ENCODE measurements at places on chromosomes 7 and 10. TPM values are rescaled to one million over a fixed set of nuclear protein-coding genes. Genes with fewer than 3 reads are reported as not detected.

DNA sequence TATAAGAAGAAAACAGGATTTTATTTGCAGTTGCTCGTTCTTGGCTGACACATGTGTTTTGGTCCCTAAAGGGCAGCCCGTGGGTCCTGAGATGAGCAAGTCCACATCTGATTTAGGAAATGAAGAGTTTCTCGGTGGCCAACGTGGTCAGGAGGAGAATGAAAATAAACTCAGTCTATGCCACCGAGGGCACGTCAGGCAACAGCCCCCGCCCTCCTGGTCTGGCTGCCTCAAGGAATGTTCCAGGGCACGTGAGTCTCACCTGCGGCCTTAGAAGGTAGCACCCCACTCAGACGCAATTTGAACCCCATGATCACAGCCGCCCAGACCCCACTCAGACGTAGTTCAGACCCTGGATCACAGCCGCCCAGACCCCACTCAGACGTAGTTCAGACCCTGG lies 197.2 kb downstream of the ADARB2 start:
- no peaks in the 10 kb centered on the region for H3K4me1 ChIP-seq
- DNase-seq = no peak
- H3K27ac ChIP-seq = peak overlapping the region; percentile 9
- no peak overlapping the region for H3K4me3 ChIP-seq
- no peaks in the 10 kb centered on the region for H3K27me3 ChIP-seq

DNA sequence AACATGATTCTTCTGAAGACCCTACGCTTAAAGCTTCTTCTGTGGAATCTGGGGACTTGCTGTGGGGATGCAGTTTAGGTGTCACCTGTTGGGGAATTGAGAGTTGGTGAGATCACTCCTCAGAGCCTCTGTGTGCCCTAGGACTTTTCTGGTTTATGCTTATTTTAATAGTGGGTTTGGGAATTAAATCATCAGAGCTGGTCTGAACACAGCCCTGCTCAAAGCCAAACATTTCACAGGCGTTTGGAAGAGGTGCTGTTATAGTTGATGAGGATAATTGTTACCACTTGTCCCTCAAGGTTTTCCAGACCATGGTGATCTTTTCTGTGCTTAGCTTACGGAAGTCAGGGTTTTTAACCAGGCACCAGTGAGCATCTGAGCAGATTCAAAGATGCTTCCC lies 106.1 kb downstream of the EBLN1 start:
- H3K27me3 ChIP-seq = peaks cover 15% of the 10 kb centered on the region
- H3K27ac ChIP-seq = no peak overlapping the region
- no peak overlapping the region for H3K4me3 ChIP-seq
- H3K36me3 ChIP-seq = no peaks in the 10 kb centered on the region

GRCh38 chr10:32317795-32318357 lies 29.1 kb downstream of the EPC1 start:
- H3K4me3 ChIP-seq = peak overlapping the region; percentile 50
- H3K36me3 ChIP-seq = peaks cover 31% of the 10 kb centered on the region
- peaks cover 90% of the 10 kb centered on the region for H3K4me1 ChIP-seq

Gene DLX6
- total RNA-seq = not detected

DNA sequence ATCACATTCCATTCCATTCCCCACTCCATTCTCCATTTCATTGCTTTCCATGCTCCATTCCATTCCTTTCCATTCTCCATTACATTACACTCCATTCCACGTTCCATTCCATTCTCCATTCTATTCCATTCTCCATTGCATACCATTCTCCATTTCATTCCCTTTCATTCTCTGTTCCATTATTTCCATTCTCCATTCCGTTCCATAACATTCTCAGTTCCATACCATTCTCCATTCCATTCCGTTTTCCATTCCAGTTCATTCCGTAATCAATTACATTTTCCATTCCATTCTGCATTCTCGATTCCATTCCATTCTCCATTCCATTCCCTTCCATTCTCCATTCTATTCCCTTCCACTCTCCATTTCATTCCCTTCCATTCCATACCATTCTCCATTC lies 86.4 kb downstream of the NSUN6 start:
- DNase-seq = no peak
- no peak overlapping the region for H3K4me3 ChIP-seq
- H3K27ac ChIP-seq = no peak overlapping the region
- no peaks in the 10 kb centered on the region for H3K27me3 ChIP-seq
- H3K4me1 ChIP-seq = no peaks in the 10 kb centered on the region
- H3K36me3 ChIP-seq = no peaks in the 10 kb centered on the region

- H3K4me3 ChIP-seq = no peak overlapping the region
- H3K4me1 ChIP-seq = peaks cover 31% of the 10 kb centered on the region
- H3K27me3 ChIP-seq = no peaks in the 10 kb centered on the region
These were observed 86.5 kb downstream of the OTUD1 start for GRCh38 chr10:23525406-23525805.

GRCh38 chr7:774161-775109 lies 47.4 kb upstream of the PRKAR1B start:
- peaks cover 44% of the 10 kb centered on the region for H3K36me3 ChIP-seq
- H3K4me3 ChIP-seq = no peak overlapping the region
- no peaks in the 10 kb centered on the region for H3K27me3 ChIP-seq
- no peak overlapping the region for H3K27ac ChIP-seq

GRCh38 chr10:133299224-133299623 lies 9.4 kb downstream of the TUBGCP2 start:
- DNase-seq = no peak
- peaks cover 3% of the 10 kb centered on the region for H3K4me1 ChIP-seq
- no peaks in the 10 kb centered on the region for H3K27me3 ChIP-seq
- no peak overlapping the region for H3K4me3 ChIP-seq
- H3K36me3 ChIP-seq = peaks cover 74% of the 10 kb centered on the region

GRCh38 chr7:100568896-100569844 lies 4.5 kb downstream of the SAP25 start:
- H3K27me3 ChIP-seq = no peaks in the 10 kb centered on the region
- peaks cover 42% of the 10 kb centered on the region for H3K4me1 ChIP-seq
- DNase-seq = peak; percentile 43
- H3K36me3 ChIP-seq = peaks cover 11% of the 10 kb centered on the region

GRCh38 chr10:86169506-86170254 lies 196.9 kb downstream of the GRID1 start:
- H3K4me3 ChIP-seq = no peak overlapping the region
- no peaks in the 10 kb centered on the region for H3K36me3 ChIP-seq
- no peaks in the 10 kb centered on the region for H3K27me3 ChIP-seq
- no peak for DNase-seq

- H3K27me3 ChIP-seq = peaks cover 1% of the 10 kb centered on the region
- H3K36me3 ChIP-seq = no peaks in the 10 kb centered on the region
These were observed 54.1 kb upstream of the ABI1 start for GRCh38 chr10:26914898-26915297.

GRCh38 chr7:7324698-7325097 lies 142.4 kb downstream of the C1GALT1 start:
- DNase-seq = no peak
- peaks cover 27% of the 10 kb centered on the region for H3K4me1 ChIP-seq
- no peaks in the 10 kb centered on the region for H3K36me3 ChIP-seq

DNA sequence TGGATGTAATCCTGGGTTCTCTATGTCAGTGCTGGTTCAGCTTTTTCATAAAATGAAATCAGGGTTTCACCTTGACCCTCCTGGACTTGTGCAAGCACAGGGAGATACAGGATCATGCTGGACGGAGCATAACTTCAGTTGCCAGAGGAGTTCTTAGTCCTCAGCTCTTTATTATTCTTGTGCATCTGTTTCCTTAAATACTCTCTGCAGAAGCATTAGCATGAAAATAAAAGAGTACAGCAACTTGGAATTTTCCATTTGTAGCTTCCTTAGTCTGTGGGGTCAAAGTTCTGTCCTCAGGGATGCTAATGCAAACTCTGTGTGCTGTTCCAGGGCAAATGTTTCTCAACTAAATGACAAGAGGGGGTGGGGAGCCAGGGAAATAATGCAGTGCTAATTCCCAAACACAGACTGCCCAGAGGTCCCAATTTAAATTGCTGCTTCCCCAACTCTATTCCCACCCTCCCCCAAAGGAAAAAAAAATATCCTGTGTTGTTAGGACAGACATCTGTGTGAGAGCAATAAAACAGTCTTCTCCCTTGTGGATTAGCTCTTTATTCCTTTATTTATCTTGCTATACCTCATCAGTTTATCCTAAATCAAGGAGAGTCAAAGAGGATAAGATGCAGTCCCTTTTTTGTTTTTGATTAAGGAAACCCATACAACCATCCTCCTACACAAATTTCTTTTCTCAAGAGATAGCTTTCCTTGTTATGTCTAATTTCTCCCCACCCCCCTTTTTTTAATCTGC lies 905.0 kb downstream of the LRMDA start:
- no peak overlapping the region for H3K4me3 ChIP-seq
- H3K27me3 ChIP-seq = no peaks in the 10 kb centered on the region
- no peaks in the 10 kb centered on the region for H3K36me3 ChIP-seq
- H3K27ac ChIP-seq = no peak overlapping the region
- DNase-seq = no peak

Gene RASSF4
- 2.5 TPM for total RNA-seq

DNA sequence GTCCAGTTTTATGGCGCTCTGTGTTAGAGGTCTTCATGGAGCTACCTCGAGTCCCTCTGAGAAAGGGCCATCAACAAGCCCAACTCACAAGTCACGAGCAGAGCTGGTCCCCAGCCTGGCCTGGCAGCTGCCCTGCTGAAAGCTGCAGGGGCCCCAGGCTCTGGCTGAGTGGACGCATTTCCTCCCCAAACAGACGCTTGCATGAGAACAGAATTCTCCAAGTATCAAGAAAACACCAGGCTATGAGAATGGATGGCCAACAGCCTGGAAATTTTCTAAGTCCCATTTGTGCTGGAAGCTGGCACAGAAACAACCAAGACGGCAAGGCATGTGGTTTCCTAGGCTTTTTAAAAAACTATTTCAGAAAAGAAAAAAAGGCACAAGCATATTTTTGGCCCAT lies 114.8 kb downstream of the FAM53B start:
- H3K36me3 ChIP-seq = peaks cover 31% of the 10 kb centered on the region
- no peaks in the 10 kb centered on the region for H3K27me3 ChIP-seq
- H3K27ac ChIP-seq = peak overlapping the region; percentile 95
- no peak for DNase-seq
- H3K4me3 ChIP-seq = peak overlapping the region; percentile 56
- H3K4me1 ChIP-seq = peaks cover 98% of the 10 kb centered on the region

DNA sequence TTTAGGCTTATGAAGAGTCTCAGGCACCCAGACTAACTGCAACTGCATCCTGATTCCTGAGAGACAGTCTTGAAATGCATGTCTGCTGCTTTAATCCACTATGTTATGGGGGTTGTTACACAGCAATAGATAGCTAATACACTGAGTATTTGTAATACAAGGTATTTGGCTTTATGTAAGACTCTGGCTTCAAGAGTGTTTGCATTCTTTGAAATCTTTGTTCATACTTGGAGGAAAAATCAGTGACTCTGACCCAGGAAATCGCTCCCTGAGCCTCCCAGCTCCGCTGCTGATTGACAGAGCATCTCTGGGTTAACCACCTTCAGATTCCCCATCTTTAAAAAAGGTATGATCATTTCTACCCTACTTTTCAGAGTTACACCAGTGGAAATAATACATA lies 133.9 kb downstream of the MTPAP start:
- H3K27ac ChIP-seq = no peak overlapping the region
- peaks cover 9% of the 10 kb centered on the region for H3K4me1 ChIP-seq
- H3K36me3 ChIP-seq = no peaks in the 10 kb centered on the region
- no peak overlapping the region for H3K4me3 ChIP-seq

DNA sequence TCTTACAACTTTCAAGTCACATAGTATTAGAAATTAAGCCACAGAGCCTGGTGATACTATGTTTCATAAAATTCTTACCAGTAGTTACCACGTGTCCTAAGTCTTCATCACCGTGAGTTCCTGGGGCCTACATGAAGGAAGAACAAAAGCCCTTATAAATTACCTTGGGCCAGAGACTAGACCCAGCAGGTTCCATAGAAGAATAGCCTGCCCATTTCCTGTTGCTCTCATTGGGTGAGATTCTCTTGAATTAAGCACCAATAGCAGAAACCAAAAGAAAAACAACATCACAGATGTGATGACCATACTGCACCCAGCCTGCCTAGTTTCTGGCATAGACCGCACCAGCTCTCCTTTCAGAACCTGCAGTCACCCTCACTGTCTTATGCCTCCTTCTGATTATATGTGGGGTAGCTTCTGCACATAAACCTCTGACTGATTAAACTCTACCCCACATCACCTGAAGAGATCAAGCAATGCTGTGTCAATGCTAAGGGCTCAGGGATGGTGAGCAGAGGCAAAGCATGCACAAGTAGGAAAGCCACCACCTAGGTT lies 18.0 kb upstream of the SEM1 start:
- H3K27ac ChIP-seq = no peak overlapping the region
- no peak for DNase-seq
- no peak overlapping the region for H3K4me3 ChIP-seq
- peaks cover 16% of the 10 kb centered on the region for H3K27me3 ChIP-seq

Gene TMEM229A
- not detected for total RNA-seq

DNA sequence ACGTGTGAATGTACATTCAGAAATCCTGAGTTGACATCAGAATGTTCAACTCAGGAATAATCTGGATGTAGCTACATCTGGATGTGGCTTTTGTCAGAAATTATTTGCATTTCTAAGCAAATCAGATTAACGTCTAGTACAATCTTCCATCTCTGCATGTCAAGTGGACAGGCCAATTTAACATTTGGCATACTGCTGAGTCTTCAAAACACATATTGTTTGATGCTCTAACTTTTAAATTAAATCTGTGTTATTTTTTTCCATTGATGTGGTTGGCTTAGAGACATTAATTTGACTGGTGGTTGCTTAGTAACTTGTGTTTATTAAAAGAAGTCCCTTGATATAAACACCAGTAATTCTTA lies 3.4 kb downstream of the STAMBPL1 start:
- H3K27me3 ChIP-seq = no peaks in the 10 kb centered on the region
- no peak for DNase-seq
- peak overlapping the region; percentile 76 for H3K4me3 ChIP-seq
- peaks cover 79% of the 10 kb centered on the region for H3K4me1 ChIP-seq

- no peak overlapping the region for H3K27ac ChIP-seq
- no peak for DNase-seq
- H3K4me3 ChIP-seq = no peak overlapping the region
- H3K4me1 ChIP-seq = peaks cover 20% of the 10 kb centered on the region
- no peaks in the 10 kb centered on the region for H3K27me3 ChIP-seq
These were observed 234.1 kb downstream of the PTEN start for GRCh38 chr10:88097536-88097935.

Gene SUN3
- total RNA-seq = not detected

Gene BMS1
- total RNA-seq = 24.6 TPM

- no peak overlapping the region for H3K27ac ChIP-seq
- H3K4me1 ChIP-seq = peaks cover 24% of the 10 kb centered on the region
- peaks cover 45% of the 10 kb centered on the region for H3K36me3 ChIP-seq
- no peak for DNase-seq
- no peaks in the 10 kb centered on the region for H3K27me3 ChIP-seq
- H3K4me3 ChIP-seq = no peak overlapping the region
These were observed 134.3 kb downstream of the GRK5 start for GRCh38 chr10:119341459-119342301.

Gene KLLN
- 2.6 TPM for total RNA-seq

Gene TAS2R60
- not detected for total RNA-seq

Gene GFRA1
- not detected for total RNA-seq

DNA sequence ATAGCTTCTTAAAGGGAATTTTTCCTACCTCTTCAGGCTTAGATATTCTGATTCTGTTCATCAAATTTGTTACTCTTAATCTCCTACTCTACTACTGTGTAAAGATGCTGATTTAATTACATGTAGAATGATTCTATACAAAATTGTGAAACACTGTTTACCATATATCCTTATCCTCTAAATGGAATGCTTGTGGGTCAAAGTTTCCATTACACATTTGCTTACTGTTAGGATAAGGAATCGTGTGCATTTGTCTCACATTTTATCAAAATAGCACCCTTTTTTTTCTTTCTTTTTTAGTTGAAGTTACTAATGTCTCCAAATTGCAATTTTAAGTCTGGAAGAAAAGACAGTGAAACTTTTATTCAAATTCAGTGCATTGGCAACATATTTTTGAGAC lies 65.3 kb downstream of the TFEC start:
- DNase-seq = no peak
- H3K4me1 ChIP-seq = no peaks in the 10 kb centered on the region
- H3K27ac ChIP-seq = no peak overlapping the region
- H3K36me3 ChIP-seq = no peaks in the 10 kb centered on the region
